Dermis blood vessel endothelial cell (primary cell): ENCODE measurements at places on chromosomes 6 and 20. TPM values are rescaled to one million over a fixed set of nuclear protein-coding genes. Genes with fewer than 3 reads are reported as not detected.

Gene CCR6
- not detected in 2 replicates for total RNA-seq

Gene ZBP1
- not detected in 2 replicates for total RNA-seq

Gene CLVS2
- not detected in 2 replicates for total RNA-seq

Gene TRIM40
- not detected in 2 replicates for total RNA-seq

Gene KHDC1L
- not detected in 2 replicates for total RNA-seq

Gene SNX3
- 212 and 228 TPM in 2 replicates for total RNA-seq

Gene SERAC1
- 9.3 and 11.9 TPM in 2 replicates for total RNA-seq

Gene GJA1
- 482 and 745 TPM in 2 replicates for total RNA-seq

Gene C4B
- 1.2 and 2.6 TPM in 2 replicates for total RNA-seq

Gene JARID2
- 15.3 and 17.6 TPM in 2 replicates for total RNA-seq

Gene BPIFB1
- not detected in 2 replicates for total RNA-seq

Gene NNAT
- 0.23 and 0.34 TPM in 2 replicates for total RNA-seq

Gene TCP11
- 0.28 and 0.68 TPM in 2 replicates for total RNA-seq

Gene KIF6
- total RNA-seq, result 0.19 TPM in 1 of 2 replicates, not detected in the other

Gene TFAP2C
- not detected in 2 replicates for total RNA-seq

Gene PNPLA1
- not detected in 2 replicates for total RNA-seq

Gene PGC
- total RNA-seq, result not detected in 2 replicates

Gene PTCRA
- total RNA-seq, result not detected in 2 replicates

Gene POU3F2
- total RNA-seq, result not detected in 2 replicates

Gene SLC2A10
- 16.0 and 16.7 TPM in 2 replicates for total RNA-seq

Gene KIF3B
- total RNA-seq, result 24.0 and 34.0 TPM in 2 replicates
